ENCODE measurements at places on chromosomes 1 and 21. TPM values are rescaled to one million over a fixed set of nuclear protein-coding genes. Genes with fewer than 3 reads are reported as not detected.

DNA sequence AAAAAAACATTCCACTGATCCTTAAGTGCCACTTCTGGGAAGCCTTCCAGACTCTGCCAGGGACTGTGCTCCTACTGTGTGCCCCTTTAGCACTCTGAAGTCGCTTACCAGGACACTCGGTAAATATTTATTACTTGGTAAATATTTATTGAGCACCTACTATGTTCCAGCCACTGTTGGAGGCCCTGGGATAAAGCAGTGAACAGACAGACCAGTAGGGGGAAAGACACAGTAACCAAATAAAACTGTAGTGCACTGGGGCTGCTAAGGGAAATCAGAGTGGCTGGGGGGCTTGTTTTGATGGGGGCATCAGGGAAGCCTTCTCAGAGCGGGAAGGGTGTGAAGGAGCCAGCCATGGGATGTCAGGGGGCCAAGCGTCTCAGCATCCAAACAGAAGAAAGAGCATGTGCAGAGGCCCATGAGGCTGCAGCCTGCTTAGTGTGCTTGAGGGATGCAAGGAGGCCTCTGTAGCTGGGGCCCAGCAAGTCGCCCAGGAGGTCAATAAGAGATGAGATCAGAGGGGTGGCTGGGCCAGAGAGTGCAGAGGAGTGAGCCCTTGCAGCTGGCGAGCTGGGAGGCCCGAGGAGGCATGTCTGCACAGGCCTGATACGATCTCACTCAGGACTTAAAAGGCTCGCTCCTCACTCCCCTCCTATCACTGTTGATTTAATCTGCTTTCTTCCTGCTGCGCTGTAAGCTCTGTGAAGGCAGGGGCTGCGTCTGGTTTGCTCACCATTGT, 28.6 kb downstream of the KAZN start:
- DNase-seq, result peak; percentile 22

- no peak for DNase-seq
Measured at GRCh38 chr1:176416777-176417176, 46.2 kb upstream of the PAPPA2 start.

DNA sequence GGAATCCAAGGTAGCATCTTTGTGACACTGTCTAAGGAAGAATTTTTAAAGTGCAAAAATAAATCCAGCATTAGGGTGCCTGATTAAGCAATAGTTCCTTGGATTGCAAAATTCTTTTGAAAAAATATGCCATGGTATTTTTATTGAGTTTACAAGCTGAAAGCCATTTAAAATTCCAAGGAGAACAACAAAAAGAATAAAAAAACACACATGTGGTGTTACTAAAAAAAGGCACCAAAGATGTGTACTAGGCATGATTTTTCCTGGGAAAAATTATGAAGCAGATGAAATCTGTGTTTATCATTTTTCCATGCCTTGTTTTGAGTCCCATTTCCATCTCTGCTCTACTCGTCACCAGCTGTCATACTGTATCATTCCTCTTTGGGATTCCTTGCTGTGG, 157.0 kb upstream of the ZNHIT6 start:
- no peak for DNase-seq

GRCh38 chr1:228148935-228149405, 760 bp upstream of the GJC2 start:
- DNase-seq, result peak; percentile 46

GRCh38 chr21:25934771-25935224, 200.0 kb downstream of the GABPA start:
- DNase-seq, result peak; percentile 73

DNA sequence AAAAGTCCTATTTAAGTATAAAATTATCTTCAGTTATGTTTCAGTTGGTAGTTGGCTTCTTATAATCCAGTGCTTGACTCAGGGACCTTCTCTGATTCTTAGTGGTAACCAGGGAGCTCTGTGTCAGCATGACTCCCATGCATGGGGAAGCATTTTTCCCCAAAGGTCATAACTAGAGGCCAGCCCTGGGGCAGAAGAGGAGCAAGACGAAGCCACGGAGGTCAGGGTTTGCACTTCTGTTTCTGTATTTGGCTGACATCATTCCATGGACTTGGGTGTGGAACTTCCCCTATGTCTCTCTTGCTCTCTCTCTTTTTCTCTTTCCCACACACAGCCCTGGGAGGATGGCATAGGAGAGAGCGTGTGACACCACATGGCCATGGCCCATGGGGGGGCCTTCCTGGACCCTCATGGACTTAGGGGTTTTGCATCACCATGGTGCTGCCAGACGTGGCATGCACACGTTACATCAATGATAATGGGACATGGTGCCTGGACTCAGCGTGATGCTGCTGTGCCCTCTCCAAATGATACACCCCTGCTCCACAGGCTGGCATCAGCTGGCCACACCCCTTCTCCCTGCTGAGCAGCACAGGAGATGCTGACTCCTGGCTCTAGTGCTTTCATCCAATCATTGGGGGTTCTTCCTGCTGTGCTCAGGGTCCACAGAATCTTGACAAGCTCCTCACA, 260.5 kb downstream of the KCNJ6 start:
- no peak for DNase-seq

GRCh38 chr21:46035809-46036695, 54.5 kb downstream of the COL6A1 start:
- DNase-seq, result peak; percentile 71

GRCh38 chr1:195173753-195174152, 1434.5 kb downstream of the KCNT2 start:
- no peak for DNase-seq

GRCh38 chr1:51509773-51510172, 9.3 kb downstream of the EPS15 start:
- no peak for DNase-seq

DNA sequence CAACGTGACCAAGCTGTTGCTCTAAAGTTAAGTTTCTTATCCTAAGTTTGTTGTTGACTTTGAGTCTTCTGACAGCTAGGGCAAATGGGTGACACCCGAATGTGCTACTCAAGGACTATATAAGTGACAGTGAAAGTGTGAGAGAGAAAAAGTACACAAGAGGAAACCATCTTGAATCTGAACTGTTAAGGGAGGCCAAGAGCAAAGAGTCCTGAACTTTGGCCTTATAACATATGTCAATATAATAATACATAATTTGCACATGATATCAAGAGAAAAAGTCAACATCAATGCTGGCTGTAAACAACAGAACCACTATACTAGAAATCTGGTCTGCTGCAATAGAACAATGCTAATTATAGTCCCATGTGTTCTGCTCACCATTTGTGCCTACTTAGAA, 29.5 kb downstream of the SYNJ1 start:
- DNase-seq, result no peak

GRCh38 chr1:57324388-57324787, 99.5 kb downstream of the DAB1 start:
- DNase-seq, result no peak

GRCh38 chr1:241330619-241331327, 26.2 kb downstream of the RGS7 start:
- DNase-seq, result no peak

GRCh38 chr1:54409156-54410142, 3.3 kb upstream of the SSBP3 start:
- DNase-seq, result peak; percentile 46

The ETV3L gene
- total RNA-seq, result not detected

The CIART gene
- total RNA-seq, result 23.4 TPM

The VHLL gene
- total RNA-seq, result not detected

The SLAMF9 gene
- not detected for total RNA-seq

Measured in psoas muscle (tissue), 8 donors.